ENCODE measurements at places on chromosomes 4 and X.
A peak's percentile ranks its signal among the peaks of the same experiment; 100 is the strongest.

- no peak for DNase-seq
Measured at GRCh38 chrX:10286195-10286594, 129.4 kb downstream of the CLCN4 start.

GRCh38 chr4:142707401-142707800, 138.7 kb downstream of the INPP4B start:
- no peak for DNase-seq

- no peak for DNase-seq
Measured at GRCh38 chrX:37348971-37349220, 268 bp upstream of the PRRG1 start.

- DNase-seq: no peak
Measured at GRCh38 chr4:75790024-75790423, 65.6 kb downstream of the USO1 start.

GRCh38 chr4:55018978-55019377, 106.4 kb downstream of the KDR start:
- no peak for DNase-seq

- no peak for DNase-seq
Measured at GRCh38 chrX:22373766-22374165, 101.1 kb downstream of the CBLL2 start.

- no peak for DNase-seq
Measured at GRCh38 chrX:9957743-9958142, 9.4 kb upstream of the CLDN34 start.

DNA sequence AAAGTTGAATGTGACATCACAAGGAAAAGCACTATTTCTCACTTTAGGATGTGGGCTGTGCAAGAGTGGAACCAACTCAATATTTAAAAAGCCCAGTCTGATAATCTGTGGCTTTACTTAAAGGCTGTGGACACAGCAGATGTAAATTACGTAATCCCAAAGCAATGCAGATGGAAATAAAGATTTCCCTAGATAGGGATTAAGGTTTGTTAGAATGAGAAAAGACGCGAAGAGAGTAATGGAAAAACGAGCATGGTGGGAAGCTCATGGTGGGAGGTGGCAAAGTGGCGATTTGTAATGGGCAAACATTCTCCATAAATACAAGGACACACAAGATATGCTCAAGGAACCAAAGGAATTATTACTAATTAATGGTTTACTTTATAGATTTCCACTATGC, 985.5 kb downstream of the FSTL5 start:
- no peak for DNase-seq

GRCh38 chr4:145739845-145740244, 59.9 kb downstream of the C4orf51 start:
- no peak for DNase-seq

GRCh38 chrX:36543499-36543898, 464.7 kb upstream of the FAM47C start:
- DNase-seq: no peak

DNA sequence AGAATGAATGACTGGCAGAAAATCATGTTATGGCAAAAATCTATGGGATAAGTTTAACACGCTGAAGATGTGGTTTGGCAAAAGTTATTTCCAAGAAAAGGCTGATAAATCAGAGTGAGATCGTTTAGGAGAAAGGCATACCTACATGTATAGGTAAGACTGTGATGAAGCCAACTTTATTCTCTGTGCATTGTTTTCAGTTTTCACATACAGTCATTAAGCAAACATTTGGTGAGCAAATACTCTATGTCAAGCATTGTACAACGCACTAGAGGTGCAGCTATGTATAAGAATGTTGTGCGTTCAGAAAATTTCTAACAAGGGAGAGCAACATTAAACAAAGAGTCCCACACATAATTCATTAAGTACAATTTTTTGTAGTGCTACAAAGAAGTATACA, 121.7 kb downstream of the TEX13A start:
- DNase-seq: no peak

DNA sequence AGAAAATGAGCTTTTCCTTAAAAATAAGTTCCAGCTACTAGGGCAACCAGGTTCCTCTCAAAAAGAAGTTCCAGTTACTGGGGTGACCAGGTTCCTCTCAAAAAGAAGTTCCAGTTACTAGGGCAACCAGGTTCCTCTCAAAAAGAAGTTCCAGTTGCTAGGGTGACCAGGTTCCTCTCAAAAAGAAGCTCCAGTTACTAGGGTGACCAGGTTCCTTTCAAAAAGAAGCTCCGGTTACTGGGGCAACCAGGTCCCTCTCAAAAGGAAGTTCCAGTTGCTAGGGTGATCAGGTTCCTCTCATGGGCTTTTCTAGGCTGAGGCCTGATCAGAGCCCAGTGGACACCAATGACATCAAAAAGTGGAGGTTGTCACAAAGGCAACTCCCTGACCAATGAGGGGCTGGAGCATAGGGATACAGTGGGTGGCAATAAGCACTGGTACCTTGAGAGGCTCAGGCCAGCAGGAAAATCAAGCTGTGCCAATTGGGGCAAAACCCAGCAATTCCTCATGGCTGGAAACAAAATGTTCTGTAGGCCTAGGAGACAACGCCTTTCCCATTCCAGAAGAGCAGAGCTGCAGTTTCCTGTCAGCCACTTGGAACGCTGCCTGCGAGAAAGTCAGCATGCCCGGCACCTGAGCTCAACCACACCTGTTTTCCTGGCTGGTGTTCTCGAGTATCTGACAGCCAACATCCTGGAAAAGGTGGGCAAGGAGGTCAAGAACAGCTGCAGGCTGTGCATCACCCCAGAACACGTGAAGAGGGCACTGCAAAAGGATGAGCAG, 12.3 kb upstream of the SYTL5 start:
- no peak for DNase-seq

- no peak for DNase-seq
Measured at GRCh38 chrX:42704454-42704853, 73.5 kb downstream of the PPP1R2C start.

- no peak for DNase-seq
Measured at GRCh38 chr4:61201561-61201960, 1.4 kb downstream of the ADGRL3 start.

DNA sequence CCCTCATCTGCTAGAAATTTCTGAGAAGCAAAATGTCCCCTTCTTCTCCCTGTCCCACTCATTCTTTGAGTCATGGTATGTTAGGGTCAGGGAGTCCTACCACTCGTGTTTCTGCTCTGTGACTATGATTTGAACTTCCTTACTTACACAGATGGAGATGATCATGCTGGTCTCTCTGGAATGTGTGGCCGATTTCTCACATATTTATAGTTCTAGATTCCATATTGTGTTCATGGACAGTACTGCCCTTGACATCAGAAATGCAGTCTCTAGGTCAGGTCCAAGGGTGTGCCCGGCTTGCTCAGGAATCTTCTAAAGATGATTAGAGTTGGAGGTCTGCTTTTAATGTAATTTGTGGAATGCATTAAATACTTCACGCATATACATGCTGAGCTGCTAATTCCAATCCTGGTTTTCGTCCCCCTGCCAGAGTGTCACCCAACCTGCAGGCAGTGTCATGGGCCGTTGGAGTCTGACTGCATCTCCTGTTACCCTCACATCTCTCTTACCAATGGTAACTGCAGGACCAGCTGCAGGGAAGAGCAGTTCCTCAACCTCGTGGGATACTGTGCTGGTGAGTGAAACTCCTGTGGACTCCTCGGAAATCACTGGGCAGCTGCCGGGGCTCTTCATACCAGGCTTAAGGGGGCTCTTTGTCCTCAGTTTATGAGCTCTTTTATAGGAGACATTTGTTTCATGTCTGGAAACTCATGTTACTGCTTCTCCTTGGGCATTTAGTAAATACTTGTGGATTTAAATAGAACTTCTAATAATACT, 214.1 kb upstream of the ANXA3 start:
- DNase-seq: no peak

GRCh38 chr4:74501579-74501978, 56.6 kb downstream of the AREG start:
- no peak for DNase-seq

GRCh38 chrX:129739578-129739977, 799 bp downstream of the XPNPEP2 start:
- peak; percentile 68 for DNase-seq

GRCh38 chr4:87838890-87839591, 6.3 kb downstream of the MEPE start:
- no peak for DNase-seq

DNA sequence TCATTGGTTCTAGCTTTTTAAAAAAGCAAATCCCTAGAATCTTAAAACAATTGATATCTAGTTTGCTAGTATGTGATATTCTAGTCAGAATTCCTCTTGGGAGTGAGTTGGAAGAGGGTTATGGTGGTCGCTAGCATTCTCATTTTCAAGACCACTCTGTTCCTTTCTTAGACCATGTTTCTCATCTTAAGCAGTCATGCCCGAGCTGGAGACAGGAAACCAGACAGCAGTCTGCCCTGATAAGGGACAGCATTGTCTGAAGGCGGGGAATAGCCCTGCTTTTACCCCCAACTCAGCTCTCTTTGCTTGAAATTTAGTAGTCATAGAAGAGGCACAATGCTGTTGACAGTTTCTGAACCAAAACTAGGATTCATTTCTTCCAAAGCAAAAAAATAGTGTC, 5.2 kb downstream of the KLF3 start:
- DNase-seq: no peak

- DNase-seq: no peak
Measured at GRCh38 chr4:76628251-76628650, 193.2 kb downstream of the SHROOM3 start.

DNA sequence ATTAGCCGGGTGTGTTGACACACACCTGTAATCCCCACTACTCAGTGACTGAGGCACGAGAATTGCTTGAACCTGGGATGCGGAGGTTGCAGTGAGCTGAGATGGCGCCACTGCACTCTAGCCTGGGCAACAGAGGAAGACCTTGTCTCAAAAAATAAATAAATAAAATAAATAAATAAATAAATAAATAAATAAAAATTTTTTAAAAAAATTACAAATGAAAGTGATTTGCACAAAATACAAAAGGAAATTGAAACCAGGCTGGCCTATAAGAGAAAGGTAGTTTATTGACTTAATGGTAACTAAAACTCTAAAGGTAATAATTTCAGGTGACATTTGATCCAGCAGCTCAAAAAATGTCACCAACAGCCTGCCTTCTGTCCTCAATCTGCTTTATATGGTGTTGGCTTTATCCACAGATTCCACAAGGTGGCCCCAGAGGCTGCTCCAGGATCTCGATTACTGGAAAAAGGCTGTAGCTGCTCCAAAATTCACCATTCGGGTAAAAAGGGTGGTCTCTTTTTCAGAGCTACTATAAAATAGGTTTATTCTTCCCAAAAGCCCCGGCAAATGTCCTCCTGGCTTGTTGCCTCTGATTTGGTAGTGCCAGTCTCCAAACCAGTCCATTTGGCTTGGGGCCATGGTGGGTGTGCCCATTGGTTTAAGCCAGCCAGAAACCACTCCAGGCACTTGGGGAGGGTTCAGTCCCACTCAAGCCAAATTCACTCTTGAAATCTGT, 61.4 kb upstream of the TRIM2 start:
- no peak for DNase-seq

- no peak for DNase-seq
Measured at GRCh38 chr4:86036736-86037135, 323.1 kb downstream of the MAPK10 start.
